Renal cortex interstitium (tissue), 15 donors: ENCODE measurements at places on chromosomes 3 and 15.

- DNase-seq: no peak
Measured at GRCh38 chr3:29721789-29722188, 440.9 kb downstream of the RBMS3 start.

GRCh38 chr3:69032142-69032541 is 18.7 kb upstream of the EOGT start:
- no peak for DNase-seq

DNA sequence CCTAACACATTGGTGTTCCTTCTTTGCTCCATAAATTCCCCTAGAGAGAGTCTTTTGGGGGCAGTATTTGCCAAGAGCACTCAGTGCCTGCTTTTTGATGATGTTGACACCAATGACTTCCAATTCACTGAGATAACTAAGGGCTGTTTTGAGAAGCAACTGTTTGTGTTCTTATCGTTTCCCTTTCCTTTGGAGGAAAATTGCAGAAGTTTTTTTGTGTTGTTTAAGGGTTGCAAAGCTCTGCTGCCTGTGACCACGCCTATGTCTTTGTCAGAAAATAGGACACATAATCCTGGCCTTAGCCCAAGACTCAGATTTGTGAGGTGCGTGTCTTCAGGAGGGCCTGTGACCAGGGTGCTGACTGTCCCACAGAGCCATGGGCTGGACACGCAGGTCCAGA is 99.6 kb downstream of the FAM43A start:
- no peak for DNase-seq

DNA sequence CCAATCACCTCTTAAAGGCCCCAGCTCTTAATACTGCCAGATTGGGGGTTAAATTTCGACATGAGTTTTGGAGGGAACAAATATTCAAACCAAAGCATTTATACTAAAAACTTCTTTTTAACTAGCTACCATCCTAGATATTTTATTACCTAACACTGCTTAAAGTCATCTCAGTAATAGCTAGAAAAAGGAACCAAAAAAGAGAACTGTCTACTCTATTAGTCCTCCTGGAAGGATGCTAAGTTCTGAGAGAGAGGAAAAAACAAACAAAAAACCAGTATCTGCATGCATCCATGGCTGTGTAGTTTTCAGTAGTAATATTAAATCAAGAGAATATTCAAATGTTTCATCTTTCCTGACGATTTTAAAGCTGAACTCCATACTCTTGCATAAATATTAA is 5.8 kb downstream of the CPOX start:
- no peak for DNase-seq

GRCh38 chr3:120673116-120673515 is 8.9 kb downstream of the HGD start:
- DNase-seq: no peak
